Lower lobe of right lung (tissue), 2 donors: ENCODE measurements at places on chromosomes 16 and 17. TPM values are rescaled to one million over a fixed set of nuclear protein-coding genes. Genes with fewer than 3 reads are reported as not detected.

Gene BEAN1
- 0.15 TPM for total RNA-seq

Gene TNFRSF17
- total RNA-seq = 1.4 TPM

Gene TMEM106A
- total RNA-seq = 17.9 TPM

Gene KRTAP3-2
- not detected for total RNA-seq

Gene P2RX1
- 8.7 TPM for total RNA-seq

Gene SLC4A1
- 0.83 TPM for total RNA-seq

Gene FNDC8
- not detected for total RNA-seq

Gene PRSS27
- total RNA-seq = 1.3 TPM

Gene GPR179
- total RNA-seq = 0.15 TPM

Gene TELO2
- total RNA-seq = 27.5 TPM

Gene NXN
- total RNA-seq = 42.6 TPM

Gene QRICH2
- total RNA-seq = 4.5 TPM

Gene TTYH2
- total RNA-seq = 7.7 TPM

Gene MFSD6L
- 0.95 TPM for total RNA-seq

Gene RRAD
- total RNA-seq = 11.8 TPM
